ENCODE measurements at places on chromosomes 12 and 14.

GRCh38 chr14:85115921-85116320, 414.0 kb upstream of the FLRT2 start:
- no peak for DNase-seq

- DNase-seq: no peak
Measured at GRCh38 chr12:58341791-58342190, 400.4 kb downstream of the ATP23 start.

GRCh38 chr14:105487449-105487985, 831 bp downstream of the CRIP1 start:
- DNase-seq: peak; percentile 50

- DNase-seq: no peak
Measured at GRCh38 chr14:73567358-73567757, 1.7 kb upstream of the ACOT2 start.

- no peak for DNase-seq
Measured at GRCh38 chr12:92513231-92513730, 189.5 kb upstream of the PLEKHG7 start.

- DNase-seq: no peak
Measured at GRCh38 chr12:45010059-45010458, 40.8 kb downstream of the DBX2 start.

DNA sequence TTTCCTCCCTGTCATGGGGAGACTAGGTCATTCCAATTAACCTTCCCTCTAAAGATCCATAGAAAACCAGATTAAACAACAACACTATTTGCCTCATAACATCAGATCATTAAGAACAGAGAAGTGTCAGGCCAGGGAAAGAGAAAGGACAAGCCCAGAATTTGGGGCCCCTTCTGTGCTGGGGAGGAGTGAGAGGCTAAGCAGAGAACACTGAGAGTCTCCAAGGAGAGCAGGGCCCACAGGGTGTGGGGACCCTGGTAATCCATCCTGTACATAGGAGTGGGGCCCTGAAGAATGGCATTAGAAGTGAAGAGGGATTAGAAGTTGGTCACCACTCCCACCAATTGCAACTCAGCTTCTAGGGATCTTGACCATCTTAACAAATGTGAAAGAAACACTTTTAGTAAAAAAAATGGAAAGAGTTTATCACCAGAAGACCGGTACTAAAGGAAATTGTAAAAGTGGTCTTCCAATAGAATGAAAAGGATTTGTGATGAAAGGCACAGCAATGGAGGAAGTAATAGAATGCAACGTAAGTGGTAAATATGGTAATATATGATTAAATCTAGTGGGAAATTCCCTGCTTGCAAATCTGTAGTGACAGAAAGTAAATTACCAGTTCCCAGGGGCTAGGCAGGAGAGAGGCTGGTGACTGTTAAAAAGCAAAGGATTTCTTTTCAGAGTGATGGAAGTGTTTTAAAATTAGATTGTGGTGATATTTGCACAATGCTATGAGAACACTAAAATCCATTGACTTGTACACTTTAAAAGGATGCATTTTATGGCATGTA, 14.0 kb upstream of the TMTC1 start:
- no peak for DNase-seq

- no peak for DNase-seq
Measured at GRCh38 chr12:131141514-131141913, 187.8 kb downstream of the ADGRD1 start.

DNA sequence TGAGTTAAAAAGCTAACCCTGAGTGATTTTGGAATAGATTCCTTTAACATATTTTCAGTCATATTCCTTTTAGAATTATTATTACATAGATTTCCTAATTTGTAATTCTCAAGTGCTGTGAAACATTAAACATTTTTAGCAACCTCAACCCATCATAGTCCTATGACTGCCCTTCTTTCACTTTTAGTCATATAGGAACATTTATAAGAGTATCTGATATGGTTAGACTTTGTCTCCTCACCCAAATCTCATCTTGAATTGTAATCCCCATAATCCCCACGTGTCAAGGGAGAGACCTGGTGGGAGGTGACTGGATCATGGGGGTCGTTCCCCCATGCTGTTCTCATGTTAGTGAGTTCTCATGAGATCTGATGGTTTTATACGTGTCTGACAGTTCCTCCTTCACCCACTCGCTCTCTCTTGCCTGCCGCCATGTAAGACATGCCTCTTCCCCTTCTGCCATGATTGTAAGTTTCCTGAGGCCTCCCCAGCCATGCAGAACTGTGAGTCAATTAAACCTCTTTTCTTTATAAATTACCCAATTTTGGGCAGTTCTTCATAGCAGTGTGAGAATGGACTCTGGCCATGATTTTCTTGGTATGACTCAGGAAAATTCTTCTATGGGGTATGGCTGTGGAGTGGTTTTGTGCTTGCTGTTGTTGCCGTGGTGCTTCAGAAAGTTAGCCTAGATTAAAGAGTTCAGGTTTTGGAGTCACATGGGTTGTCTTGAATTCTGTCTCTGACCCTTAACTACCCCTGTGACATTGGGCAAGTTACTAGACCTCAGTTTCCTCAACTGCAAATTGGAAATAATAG, 83.9 kb downstream of the FUT8 start:
- no peak for DNase-seq

DNA sequence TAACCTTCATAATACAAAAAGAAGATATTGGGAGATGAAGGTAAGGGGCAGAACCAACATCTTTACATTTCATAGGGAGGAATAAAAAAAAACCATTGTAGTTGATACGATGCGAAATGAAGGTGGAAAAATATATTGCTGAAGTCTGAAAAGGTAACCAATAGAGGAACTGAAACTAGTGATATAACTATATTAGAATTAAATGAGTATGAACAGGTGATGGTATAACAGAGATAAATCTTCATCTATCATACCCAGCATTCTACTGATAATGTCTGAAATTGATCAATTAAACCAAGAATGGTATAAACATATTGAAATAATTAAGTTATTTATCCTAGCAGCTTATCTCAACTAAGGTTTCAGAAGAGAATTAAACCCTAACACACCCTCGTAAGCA, 332.1 kb downstream of the NELL2 start:
- no peak for DNase-seq

Measured in stimulated activated CD8-positive, alpha-beta memory T cell treated with anti-CD3 and anti-CD28 coated beads, Interleukin-12 subunit alpha, Interleukin-12 subunit beta, amount 100 ng/mL, for 1 hour (primary cell).